ENCODE measurements at places on chromosomes 5 and 9. TPM values are rescaled to one million over a fixed set of nuclear protein-coding genes. Genes with fewer than 3 reads are reported as not detected.

DNA sequence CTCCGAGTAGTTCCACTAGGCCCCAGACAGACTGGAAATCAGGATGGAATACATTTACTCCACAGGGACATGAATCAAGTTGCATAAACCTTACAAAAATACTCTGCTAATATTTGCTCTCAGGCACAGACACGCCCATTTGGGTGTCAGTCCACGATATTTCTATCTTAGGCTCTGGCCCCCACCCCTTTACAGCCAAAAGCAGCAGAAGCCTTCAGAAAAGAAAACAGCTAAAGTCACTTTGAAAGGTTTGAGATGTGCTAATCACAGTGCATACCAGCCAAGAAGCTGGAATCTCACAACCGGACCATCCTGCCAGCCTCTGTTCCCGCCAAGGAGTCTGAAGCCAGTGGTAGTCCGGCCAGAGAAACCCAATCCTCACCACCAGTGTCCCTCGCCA is 22.6 kb downstream of the PTPN3 start:
- no peak overlapping the region for H3K4me3 ChIP-seq
- H3K4me1 ChIP-seq, result peaks cover 12% of the 10 kb centered on the region
- peak overlapping the region; percentile 75 for H3K27ac ChIP-seq
- no peaks in the 10 kb centered on the region for H3K36me3 ChIP-seq
- DNase-seq, result no peak

GRCh38 chr9:4829969-4830368 is 37.2 kb downstream of the RCL1 start:
- no peaks in the 10 kb centered on the region for H3K27me3 ChIP-seq
- no peak overlapping the region for H3K4me3 ChIP-seq
- H3K27ac ChIP-seq, result no peak overlapping the region
- DNase-seq, result no peak
- H3K4me1 ChIP-seq, result peaks cover 10% of the 10 kb centered on the region

DNA sequence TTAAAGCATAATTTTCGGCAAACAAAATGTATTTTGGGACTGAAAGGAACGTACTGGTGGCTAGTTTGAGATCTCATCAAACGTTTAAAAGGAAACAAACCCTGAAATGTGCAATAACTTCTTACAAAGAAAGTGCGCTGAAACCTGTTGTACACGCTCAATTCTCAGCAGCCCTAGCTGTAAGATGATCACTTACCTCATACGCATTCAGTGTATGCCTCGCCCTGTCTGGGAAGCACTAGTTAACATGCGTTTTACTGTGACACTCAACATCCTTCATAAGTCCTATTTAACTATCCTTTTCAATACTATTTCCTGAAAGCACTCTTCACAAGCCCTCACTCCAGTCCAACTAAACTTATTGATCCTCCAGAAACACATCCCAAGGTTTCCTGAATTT is 485.0 kb upstream of the EDIL3 start:
- no peak overlapping the region for H3K27ac ChIP-seq
- no peaks in the 10 kb centered on the region for H3K4me1 ChIP-seq
- H3K36me3 ChIP-seq, result no peaks in the 10 kb centered on the region

- no peak overlapping the region for H3K27ac ChIP-seq
- H3K27me3 ChIP-seq, result no peaks in the 10 kb centered on the region
- no peak for DNase-seq
- no peak overlapping the region for H3K4me3 ChIP-seq
- no peaks in the 10 kb centered on the region for H3K36me3 ChIP-seq
Observed at GRCh38 chr5:153372425-153373129, 117.9 kb upstream of the GRIA1 start.

GRCh38 chr5:156402387-156402921 is 75.5 kb downstream of the SGCD start:
- no peaks in the 10 kb centered on the region for H3K36me3 ChIP-seq
- H3K4me1 ChIP-seq, result no peaks in the 10 kb centered on the region
- H3K27me3 ChIP-seq, result no peaks in the 10 kb centered on the region
- DNase-seq, result no peak

- H3K27ac ChIP-seq, result no peak overlapping the region
- H3K27me3 ChIP-seq, result no peaks in the 10 kb centered on the region
- no peak overlapping the region for H3K4me3 ChIP-seq
- no peak for DNase-seq
- no peaks in the 10 kb centered on the region for H3K4me1 ChIP-seq
Observed at GRCh38 chr5:179226696-179227095, 118.6 kb downstream of the ADAMTS2 start.

DNA sequence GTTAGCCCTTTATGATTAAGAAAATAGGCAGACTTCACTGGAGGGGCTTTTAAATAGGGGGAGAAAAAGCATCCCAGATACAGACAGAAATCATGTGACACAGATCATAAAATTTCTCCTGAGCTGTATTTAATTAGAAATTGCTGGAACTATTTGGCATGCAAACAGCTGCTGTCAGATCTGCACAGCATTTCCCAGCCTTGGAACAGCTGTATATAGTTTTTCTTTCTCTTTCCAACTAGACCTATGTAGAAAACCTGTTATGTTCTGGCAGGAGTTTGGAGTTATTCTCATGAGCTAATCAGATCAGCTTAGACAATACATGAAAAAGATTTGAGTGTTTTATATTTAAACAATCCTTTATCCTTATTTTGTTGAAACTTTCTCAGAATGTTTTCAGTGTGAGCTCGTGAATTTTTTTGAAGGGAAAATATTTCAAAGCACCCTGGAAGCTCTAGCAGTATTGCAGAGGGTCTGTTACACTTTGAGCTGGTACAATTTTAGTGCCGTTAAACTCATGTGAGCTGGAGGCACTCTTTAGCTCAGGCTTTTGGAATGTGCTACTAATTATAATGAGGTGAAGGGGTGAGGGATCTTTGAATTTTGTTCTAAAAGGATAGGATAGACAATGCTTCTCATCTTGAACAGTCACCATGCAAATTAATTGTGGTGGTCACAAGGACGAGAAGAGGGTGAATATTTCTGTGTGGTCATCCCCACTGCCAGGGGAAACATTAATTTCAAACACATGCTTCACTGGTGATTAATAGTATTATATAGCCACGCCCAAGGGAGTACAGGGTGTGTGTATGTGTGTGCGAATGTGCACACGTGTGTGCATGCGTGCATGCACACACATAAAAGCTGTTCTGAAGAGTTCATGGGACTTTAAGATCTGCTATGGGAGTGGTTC is 239.4 kb upstream of the FBXL7 start:
- H3K36me3 ChIP-seq, result no peaks in the 10 kb centered on the region
- no peaks in the 10 kb centered on the region for H3K4me1 ChIP-seq
- no peak for DNase-seq
- H3K4me3 ChIP-seq, result no peak overlapping the region
- no peaks in the 10 kb centered on the region for H3K27me3 ChIP-seq

DNA sequence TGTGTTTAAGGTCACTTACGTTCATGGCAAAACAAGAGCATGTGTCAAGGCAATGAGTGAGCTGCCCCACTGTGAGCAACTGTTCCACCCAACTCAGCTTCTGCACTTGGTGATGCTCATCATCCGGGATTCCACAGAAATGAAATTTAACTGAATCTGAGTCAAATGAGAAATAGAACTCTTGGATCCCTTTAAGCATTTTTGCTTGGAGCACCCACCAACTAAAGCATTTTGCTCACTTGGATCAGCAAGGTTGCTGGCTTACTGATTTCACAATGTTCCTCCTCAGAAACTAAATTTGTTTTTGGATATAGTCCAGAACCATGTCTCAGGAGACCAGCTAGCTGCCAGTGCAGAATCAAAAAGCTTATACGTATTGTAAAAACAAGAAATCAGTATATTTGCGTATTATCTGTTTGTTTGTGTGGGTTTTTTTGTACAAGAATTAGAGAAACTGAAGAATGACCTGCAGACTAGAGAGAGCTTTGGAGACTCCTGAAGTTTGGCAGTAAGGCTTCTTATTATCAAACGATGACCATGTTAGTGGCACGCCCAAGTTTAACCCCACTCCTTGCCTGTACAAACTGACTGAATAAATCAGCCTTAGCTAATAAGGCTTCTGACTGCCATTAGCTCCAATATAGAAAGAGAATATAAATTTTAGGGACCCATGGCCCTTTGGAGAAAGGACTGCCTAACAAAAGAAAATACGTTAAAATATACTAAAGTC is 153.8 kb upstream of the FST start:
- no peak for DNase-seq
- H3K4me3 ChIP-seq, result no peak overlapping the region
- peaks cover 3% of the 10 kb centered on the region for H3K4me1 ChIP-seq
- no peak overlapping the region for H3K27ac ChIP-seq
- H3K27me3 ChIP-seq, result no peaks in the 10 kb centered on the region

GRCh38 chr5:173859408-173860159 is 28.6 kb upstream of the CPEB4 start:
- H3K36me3 ChIP-seq, result no peaks in the 10 kb centered on the region
- no peak overlapping the region for H3K27ac ChIP-seq
- DNase-seq, result no peak
- H3K4me3 ChIP-seq, result no peak overlapping the region
- H3K27me3 ChIP-seq, result no peaks in the 10 kb centered on the region

GRCh38 chr5:68087866-68088265 is 127.7 kb upstream of the PIK3R1 start:
- DNase-seq, result no peak
- peaks cover 21% of the 10 kb centered on the region for H3K4me1 ChIP-seq
- H3K27ac ChIP-seq, result no peak overlapping the region
- H3K36me3 ChIP-seq, result no peaks in the 10 kb centered on the region
- no peaks in the 10 kb centered on the region for H3K27me3 ChIP-seq

- H3K36me3 ChIP-seq, result no peaks in the 10 kb centered on the region
- no peak overlapping the region for H3K27ac ChIP-seq
- no peak for DNase-seq
- H3K27me3 ChIP-seq, result no peaks in the 10 kb centered on the region
- H3K4me3 ChIP-seq, result no peak overlapping the region
Observed at GRCh38 chr5:3307982-3308621, 287.5 kb upstream of the IRX1 start.

GRCh38 chr5:138850865-138851435 is 24.2 kb downstream of the LRRTM2 start:
- peaks cover 19% of the 10 kb centered on the region for H3K4me1 ChIP-seq
- no peaks in the 10 kb centered on the region for H3K36me3 ChIP-seq
- H3K27ac ChIP-seq, result no peak overlapping the region

GRCh38 chr9:4665357-4665756 is 923 bp downstream of the SPATA6L start:
- peak overlapping the region; percentile 82 for H3K27ac ChIP-seq
- no peaks in the 10 kb centered on the region for H3K27me3 ChIP-seq

SIT1 gene
- 2.2 TPM for total RNA-seq

PLAC8L1 gene
- not detected for total RNA-seq

KCTD16 gene
- 5.1 TPM for total RNA-seq

CNOT6 gene
- total RNA-seq, result 21.7 TPM

PCDHGA2 gene
- total RNA-seq, result 2.5 TPM

TAF1L gene
- total RNA-seq, result not detected

Data from upper lobe of right lung (tissue), 1 donor.